HFFc6 (cell line): ENCODE measurements at places on chromosomes 16 and 17. TPM values are rescaled to one million over a fixed set of nuclear protein-coding genes. Genes with fewer than 3 reads are reported as not detected.

DNA sequence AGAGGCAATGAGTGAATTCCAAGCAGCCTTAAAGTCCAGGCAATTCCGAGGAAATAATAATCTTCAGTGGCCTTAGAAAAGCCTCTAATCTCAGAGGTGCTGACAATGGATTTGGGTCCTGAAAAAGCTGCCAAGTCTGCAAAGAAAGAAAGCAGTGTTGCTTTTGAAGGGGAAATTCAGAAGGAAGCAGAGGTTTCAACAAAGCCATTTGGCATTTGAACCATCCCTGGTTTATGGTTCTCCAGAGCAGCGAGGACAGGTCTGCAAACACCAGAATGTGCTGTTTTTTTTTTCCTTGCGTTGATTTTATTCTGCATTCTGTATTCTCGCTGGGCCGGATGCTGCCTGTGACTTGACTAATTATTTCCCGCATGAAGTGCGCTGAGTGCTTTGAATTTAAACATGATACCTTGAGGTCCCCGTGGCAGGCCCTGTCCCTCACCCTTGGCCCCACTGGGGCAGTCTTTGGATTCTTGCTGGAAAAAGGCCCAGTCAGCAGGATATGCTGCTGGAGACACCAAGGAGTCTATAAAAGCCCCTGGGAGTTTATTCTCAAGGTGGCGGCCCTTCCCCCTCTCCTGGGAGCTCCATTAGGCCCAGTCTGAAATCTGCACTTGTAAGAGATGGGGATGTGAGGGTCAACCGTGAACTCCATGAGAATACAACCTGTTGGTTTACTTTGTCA lies 338.3 kb downstream of the HAPSTR1 start:
- H3K36me3 ChIP-seq, result no peaks in the 10 kb centered on the region
- DNase-seq, result no peak
- H3K27me3 ChIP-seq, result no peaks in the 10 kb centered on the region; the same call in 1 of the 2 replicates
- H3K4me1 ChIP-seq, result no peaks in the 10 kb centered on the region
- no peak overlapping the region for H3K27ac ChIP-seq

GRCh38 chr16:54026456-54026855 lies 260.1 kb downstream of the IRX3 start:
- peak; percentile 4 for DNase-seq
- H3K4me1 ChIP-seq, result peaks cover 32% of the 10 kb centered on the region
- H3K27me3 ChIP-seq, result no peaks in the 10 kb centered on the region
- peak overlapping the region; percentile 38 for H3K4me3 ChIP-seq
- H3K27ac ChIP-seq, result peak overlapping the region; percentile 81

GRCh38 chr17:15456972-15457722 lies 10.3 kb downstream of the CDRT4 start:
- H3K27me3 ChIP-seq, result peaks cover 5% of the 10 kb centered on the region; the same call in 1 of the 2 replicates
- H3K4me3 ChIP-seq, result peak overlapping the region; percentile 77
- H3K36me3 ChIP-seq, result peaks cover 15% of the 10 kb centered on the region
- H3K4me1 ChIP-seq, result peaks cover 26% of the 10 kb centered on the region
- H3K27ac ChIP-seq, result peak overlapping the region; percentile 76

- peaks cover 2% of the 10 kb centered on the region; the same call in 1 of the 2 replicates for H3K27me3 ChIP-seq
- no peak overlapping the region for H3K4me3 ChIP-seq
- no peaks in the 10 kb centered on the region for H3K36me3 ChIP-seq
- no peak for DNase-seq
- no peak overlapping the region for H3K27ac ChIP-seq
- H3K4me1 ChIP-seq, result peaks cover 10% of the 10 kb centered on the region; the same call in 1 of the 2 replicates
These were observed 5.4 kb upstream of the TOP2A start for GRCh38 chr17:40422990-40423633.

GRCh38 chr17:5786510-5786875 lies 202.2 kb upstream of the NLRP1 start:
- peaks cover under 1% of the 10 kb centered on the region for H3K27me3 ChIP-seq
- H3K4me1 ChIP-seq, result peaks cover 49% of the 10 kb centered on the region
- no peak for DNase-seq

DNA sequence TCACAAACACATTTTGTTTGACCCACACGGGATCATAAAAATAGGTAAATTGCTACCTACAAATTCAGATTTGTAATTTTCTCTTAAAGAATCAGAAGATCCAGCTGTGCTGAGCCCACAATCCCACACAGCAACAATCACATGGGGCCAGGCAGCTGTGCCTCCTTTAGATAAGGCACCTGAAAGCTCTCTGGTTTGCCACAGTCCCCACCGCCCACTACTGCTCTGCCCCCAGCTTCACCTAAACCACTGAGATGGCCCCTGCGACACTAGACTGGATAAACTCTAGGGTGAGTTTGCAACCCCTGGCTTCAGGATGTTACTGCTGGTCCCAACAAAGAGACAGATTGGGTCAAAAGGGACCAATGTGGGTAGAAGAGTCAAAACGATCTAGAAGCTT lies 96.8 kb downstream of the GSG1L start:
- no peak for DNase-seq
- H3K36me3 ChIP-seq, result no peaks in the 10 kb centered on the region
- H3K27me3 ChIP-seq, result peaks cover 24% of the 10 kb centered on the region
- H3K4me1 ChIP-seq, result no peaks in the 10 kb centered on the region

DNA sequence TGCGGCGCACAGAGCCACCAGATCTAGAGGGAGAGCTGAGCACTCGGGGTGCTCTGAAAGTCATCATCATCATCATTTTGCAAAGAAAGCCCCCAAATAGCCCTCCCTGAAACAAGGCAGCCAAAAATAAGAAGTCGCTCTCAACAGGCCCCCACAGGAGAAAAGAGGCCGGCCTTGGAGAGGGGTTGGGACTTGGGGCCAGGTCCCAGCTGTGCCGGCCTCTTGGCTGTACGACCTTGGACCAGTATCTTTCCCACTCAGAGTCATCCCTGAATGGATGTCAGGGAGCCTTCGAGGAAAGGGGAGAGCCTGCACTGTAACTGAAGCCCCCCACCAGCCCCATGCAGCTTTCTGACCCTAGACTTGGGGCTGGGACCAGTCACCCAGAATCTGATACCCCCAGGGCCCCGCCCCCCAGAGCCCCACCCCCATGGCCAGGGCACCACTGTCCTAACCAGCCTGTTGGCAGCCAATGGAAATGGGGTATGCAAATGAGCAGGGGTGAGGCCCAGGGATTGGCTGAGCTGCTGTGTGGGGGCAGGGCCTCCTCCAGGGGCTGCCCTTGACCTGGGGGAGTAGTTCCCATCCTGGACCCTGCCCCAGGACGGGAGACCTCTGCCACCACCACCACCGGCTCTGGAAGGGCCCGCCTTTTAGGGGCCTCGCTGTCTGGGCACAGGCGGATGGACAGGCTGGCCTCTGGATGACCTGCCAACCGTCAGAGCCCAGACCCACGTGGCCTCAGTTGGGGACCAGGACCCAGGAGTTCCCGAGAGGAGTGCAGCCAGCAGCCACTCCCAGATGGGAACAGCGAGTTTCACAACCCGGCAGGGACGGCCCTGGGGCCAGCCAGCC lies 15.4 kb downstream of the ZFPM1 start:
- no peaks in the 10 kb centered on the region for H3K4me1 ChIP-seq
- no peaks in the 10 kb centered on the region for H3K36me3 ChIP-seq
- peaks cover 5% of the 10 kb centered on the region for H3K27me3 ChIP-seq
- H3K4me3 ChIP-seq, result no peak overlapping the region

DNA sequence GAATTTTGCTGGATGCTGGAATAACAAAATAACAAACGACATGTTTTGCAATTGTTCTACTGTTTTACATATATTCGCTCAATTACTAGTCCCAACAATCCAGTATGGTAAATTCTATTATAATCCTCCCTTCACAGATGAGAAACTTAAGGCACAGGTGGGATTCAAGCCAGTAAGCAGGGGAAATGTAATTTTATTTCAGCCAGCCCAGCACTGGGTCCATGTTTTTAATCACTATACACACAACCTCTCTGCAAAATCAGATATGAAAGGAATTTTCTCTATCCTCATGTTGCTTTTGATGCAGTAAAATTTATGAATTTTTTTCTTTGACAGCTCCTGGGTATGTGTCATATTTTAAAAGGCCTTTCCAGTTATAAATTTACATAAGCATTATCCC lies 4.4 kb downstream of the KRTAP4-5 start:
- no peak for DNase-seq
- H3K4me3 ChIP-seq, result no peak overlapping the region
- no peaks in the 10 kb centered on the region for H3K27me3 ChIP-seq
- H3K36me3 ChIP-seq, result peaks cover 25% of the 10 kb centered on the region
- peaks cover 23% of the 10 kb centered on the region for H3K4me1 ChIP-seq
- H3K27ac ChIP-seq, result no peak overlapping the region

DNA sequence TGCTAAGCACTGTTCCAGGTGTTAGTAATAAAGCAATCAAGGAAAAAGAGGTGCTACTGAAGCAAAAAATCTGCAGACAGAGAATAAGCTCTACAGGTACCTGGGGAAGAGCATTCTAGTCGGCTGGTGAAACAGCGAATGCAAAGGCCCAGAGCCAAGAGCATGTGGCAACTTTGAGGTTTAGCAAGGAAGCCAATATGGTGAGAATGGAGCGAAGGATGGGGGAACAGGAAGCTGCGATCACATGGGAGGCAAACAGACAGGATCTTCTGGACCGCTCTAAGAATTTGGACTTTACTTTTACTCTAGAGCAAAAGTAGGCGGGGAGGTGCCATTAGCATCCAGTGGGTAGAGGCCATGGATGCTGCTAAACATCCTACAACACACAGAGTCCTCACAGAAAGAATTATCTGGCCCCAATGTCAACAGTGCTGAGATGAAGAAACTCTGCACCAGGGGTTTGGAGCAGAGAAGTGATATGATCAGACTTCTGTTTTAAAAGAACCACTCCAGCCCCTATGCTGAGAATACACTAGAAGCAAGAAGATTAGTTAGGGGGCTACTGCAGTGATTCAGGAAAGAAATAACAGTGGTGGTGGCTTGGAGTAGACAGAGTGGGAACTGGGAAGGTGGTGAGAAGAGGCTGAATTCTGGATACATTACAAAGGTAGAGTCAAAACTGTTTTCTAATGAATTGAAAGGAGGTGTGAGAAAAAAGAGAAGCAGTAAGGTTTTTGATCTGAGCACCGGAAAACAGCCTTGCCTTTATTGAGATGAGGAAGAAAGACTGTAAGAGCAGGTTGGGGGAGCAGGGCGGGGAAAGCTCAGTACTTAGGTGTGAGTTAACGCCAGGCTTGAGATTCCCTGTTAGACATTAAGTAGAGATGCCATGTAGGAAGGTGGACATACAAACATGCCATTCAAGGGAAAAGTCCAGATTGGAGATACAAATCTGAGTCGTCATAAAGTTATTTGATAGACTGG lies 11.0 kb downstream of the EFTUD2 start:
- no peaks in the 10 kb centered on the region for H3K27me3 ChIP-seq
- no peak for DNase-seq
- H3K27ac ChIP-seq, result no peak overlapping the region
- no peak overlapping the region for H3K4me3 ChIP-seq

DNA sequence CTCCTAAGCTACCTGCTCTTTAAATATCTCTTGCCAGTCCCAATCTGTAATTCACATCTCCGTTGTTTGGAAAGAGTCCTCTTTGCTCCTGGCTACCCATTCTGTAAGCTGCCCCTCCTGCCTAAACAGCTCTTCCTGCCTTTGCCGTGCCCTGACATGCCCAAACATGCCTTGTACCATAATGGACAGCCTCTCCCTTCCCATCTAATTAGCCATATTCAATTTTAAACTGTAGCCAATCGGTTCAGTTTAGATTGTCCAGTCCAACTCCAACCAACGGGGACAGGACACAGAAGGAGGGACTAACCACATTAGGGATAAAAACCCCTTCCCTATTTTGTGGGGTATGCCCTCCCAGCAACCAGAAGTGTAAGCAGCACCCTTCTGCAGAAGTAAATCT lies 30.6 kb upstream of the CLEC3A start:
- H3K36me3 ChIP-seq, result no peaks in the 10 kb centered on the region
- no peaks in the 10 kb centered on the region for H3K4me1 ChIP-seq
- no peak overlapping the region for H3K4me3 ChIP-seq
- H3K27me3 ChIP-seq, result peaks cover 2% of the 10 kb centered on the region; the same call in 1 of the 2 replicates
- H3K27ac ChIP-seq, result no peak overlapping the region
- DNase-seq, result no peak

- DNase-seq, result no peak
- no peak overlapping the region for H3K4me3 ChIP-seq
- H3K4me1 ChIP-seq, result no peaks in the 10 kb centered on the region
- H3K27ac ChIP-seq, result no peak overlapping the region
- H3K27me3 ChIP-seq, result no peaks in the 10 kb centered on the region
These were observed 1741.7 kb downstream of the TP53TG3F start for GRCh38 chr16:35201151-35201550.

- peaks cover 4% of the 10 kb centered on the region; the same call in 1 of the 2 replicates for H3K36me3 ChIP-seq
- DNase-seq, result no peak
- H3K4me3 ChIP-seq, result no peak overlapping the region
These were observed 4.6 kb downstream of the GAS2L2 start for GRCh38 chr17:35748341-35748841.

GRCh38 chr17:75218131-75218530 lies 12.7 kb downstream of the NUP85 start:
- no peaks in the 10 kb centered on the region for H3K4me1 ChIP-seq
- H3K4me3 ChIP-seq, result no peak overlapping the region
- H3K36me3 ChIP-seq, result peaks cover 29% of the 10 kb centered on the region
- H3K27ac ChIP-seq, result no peak overlapping the region

DNA sequence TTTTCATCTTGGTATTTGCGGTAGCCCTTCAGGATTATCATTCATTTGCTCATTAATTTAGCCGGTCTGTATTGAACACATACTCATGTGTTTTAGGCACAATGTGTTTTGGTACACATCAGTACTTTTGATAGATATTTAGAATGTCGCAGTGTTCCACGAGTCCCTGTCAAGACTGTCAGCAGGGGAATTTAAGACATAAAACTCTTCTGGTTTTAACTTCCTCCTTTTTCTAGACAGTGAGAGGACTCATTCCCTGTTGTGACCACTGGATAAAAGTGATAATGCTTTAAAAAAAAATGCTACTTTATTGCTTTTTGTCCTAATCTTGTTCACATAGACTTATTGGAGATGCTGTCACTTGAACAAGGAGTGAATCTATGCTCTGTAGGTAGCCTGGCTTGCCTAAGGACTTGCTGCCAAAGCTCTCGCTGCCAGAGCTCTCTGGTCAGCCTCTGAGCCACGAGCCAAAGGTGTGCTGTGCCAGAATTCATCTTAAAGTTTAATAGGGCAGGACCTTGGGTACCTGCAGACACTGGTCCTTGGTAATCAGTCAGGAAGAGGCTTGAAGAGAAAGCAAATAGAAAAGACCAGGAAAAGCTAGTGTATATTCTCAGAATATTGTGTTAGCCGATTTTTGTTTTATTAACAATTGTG lies 5.4 kb downstream of the DCAF7 start:
- peaks cover 30% of the 10 kb centered on the region for H3K36me3 ChIP-seq
- DNase-seq, result no peak
- no peak overlapping the region for H3K4me3 ChIP-seq
- H3K27ac ChIP-seq, result no peak overlapping the region

GRCh38 chr16:83727751-83728352 lies 79.9 kb upstream of the HSBP1 start:
- no peak for DNase-seq
- H3K27me3 ChIP-seq, result peaks cover 2% of the 10 kb centered on the region; the same call in 1 of the 2 replicates
- H3K4me3 ChIP-seq, result no peak overlapping the region
- H3K27ac ChIP-seq, result no peak overlapping the region
- peaks cover 8% of the 10 kb centered on the region; the same call in 1 of the 2 replicates for H3K36me3 ChIP-seq
- H3K4me1 ChIP-seq, result no peaks in the 10 kb centered on the region

Gene CFAP97D1
- total RNA-seq, result not detected in 3 replicates

Gene ARL5C
- total RNA-seq, result not detected in 2 replicates

Gene RNF43
- total RNA-seq, result not detected in 3 replicates

Gene YBX2
- not detected in 2 replicates for total RNA-seq

Gene CIBAR2
- not detected in 3 replicates for total RNA-seq

Gene PRSS27
- 0.30 to 0.63 TPM (median 0.38 TPM) in 3 replicates for total RNA-seq

Gene MTHFSD
- 15.9 to 19.2 TPM (median 16.9 TPM) in 3 replicates for total RNA-seq

Gene IL17C
- not detected in 3 replicates for total RNA-seq

Gene OR1F1
- total RNA-seq, result not detected in 3 replicates
